ENCODE measurements at places on chromosomes 1 and 21.

DNA sequence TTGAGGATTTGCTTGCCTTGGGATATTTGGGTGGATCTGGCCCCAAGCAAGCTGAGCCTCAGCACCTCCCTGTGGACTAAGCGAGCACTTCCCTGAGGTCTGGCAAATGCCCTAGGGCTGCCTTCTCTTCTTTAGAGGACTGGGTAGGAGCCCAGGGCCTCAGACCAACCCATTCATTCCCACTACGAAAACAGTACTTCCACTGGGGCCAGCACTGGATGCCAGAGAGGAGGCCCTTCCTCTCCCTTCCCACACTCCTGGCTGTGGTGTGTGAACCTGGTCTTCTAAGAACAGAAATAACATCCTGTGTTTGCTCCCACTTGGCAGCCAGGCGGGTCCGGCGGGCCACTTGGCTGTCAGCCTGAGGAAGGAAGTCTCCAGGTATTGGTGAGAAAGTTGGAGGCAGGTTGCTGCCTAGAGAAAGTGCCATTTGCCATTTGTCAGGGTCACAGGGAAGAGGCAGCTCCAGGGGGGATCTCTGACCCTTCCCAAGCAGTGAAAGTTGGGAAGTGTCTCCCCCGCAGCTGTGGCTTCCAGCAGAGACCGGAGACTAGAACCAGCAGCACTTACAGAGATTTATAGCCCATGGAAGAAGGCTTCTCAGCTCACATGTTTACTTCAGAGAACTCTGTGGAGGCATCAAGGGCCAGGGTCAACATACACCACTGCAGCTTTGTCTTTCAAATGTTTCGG is 323.5 kb downstream of the SIPA1L2 start:
- no peak for DNase-seq

- no peak for DNase-seq
Observed at GRCh38 chr1:235225299-235225698, 64.2 kb upstream of the RBM34 start.

GRCh38 chr1:44635439-44635838 is 38.8 kb downstream of the TMEM53 start:
- DNase-seq, result no peak

- peak; percentile 22 for DNase-seq
Observed at GRCh38 chr1:110916669-110917306, 43.8 kb downstream of the CD53 start.

DNA sequence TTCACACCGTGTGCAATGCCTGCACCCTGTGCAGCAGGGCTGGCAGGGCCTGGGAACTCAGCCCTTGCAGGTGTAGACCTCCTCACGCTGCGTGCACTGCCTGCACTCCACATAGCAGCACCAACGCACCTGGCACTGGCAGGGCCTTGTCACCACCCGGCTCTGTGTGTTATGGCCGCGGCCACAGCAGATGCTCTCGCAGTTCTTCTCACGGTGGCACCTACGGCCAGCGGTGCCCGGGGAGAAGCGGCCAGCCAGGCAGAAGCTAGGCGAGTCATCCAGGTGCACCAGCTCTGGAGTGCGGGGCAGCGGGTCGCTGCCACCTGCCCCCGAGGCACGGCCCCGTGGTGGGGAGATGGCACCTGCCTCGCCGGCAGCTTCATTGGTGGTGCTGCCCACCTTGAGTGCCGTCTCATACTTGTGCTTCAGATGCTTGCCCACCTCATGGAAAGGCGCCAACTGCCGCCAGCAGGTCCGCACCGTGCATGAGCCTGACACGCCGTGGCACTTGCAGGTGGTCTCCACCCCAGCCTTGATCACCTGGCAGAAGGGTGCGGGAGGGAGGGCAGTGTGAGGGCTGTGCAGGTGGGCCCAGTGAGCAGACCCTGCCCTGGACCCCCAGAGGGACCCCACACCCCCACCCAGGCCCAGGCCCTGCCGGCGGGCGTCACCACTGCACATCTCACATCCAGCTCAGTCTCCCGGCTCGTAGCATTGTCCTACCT is 26.1 kb downstream of the WNT9A start:
- DNase-seq, result no peak

GRCh38 chr1:53365437-53366063 is 37.7 kb upstream of the LRP8 start:
- no peak for DNase-seq

DNA sequence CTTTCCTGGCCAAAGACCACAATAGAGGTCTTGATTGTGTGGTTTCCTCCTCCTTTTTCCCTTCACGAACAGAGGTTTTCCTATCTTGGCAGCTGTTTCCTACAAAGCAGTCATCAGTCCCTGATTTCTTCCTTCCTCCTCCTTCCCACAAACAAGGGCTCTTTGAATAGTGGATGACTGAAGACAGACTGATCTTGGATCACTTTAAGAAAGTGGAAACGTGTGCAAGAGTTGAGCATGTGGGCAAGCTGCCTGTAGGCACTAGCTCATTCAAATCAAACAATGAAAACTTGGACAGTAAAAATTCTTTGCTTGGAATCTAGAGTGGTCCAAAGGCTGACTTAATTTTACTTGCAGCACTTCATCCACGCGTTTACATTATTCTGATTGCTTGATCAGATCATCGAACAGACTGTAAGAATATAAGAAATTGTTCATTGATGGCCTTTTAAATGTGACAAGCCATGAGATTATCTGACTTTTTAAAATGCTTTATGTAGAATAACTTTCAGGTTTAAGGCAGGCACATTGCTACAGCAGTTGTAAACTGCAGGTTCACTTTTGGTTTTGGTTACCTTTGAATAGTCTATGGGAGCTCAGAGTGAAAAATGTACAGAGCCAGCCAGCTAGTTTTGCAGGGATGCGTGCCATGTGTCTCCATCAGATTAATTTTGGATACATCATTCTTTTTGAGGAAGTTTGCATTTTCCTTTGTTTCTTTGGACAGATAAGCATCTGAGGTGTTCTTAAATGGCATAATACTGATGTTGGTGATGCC is 34.4 kb downstream of the ADGRL2 start:
- DNase-seq, result no peak

DNA sequence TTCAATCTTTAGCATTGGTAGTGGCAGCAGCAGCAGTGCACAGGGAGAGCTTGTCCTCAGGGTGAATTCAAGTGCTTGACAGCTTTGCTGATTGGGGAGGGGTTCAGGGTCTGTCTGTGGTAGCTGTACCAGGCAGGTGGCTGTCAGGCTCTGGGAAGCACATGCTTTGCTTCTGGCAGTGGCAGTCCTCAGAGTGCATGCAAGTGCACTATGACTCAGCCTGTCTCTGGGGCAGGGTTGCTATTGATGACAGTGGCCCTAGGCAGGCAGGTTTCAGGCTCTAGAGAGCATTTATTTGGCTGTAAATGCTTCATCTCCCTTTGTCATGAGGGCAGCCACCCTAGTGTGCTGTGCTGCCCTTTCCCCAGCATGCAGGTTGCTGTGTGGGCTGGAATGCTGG is 251.9 kb upstream of the LRRC7 start:
- no peak for DNase-seq

GRCh38 chr21:16028142-16028541 is 298.4 kb downstream of the USP25 start:
- no peak for DNase-seq

DNA sequence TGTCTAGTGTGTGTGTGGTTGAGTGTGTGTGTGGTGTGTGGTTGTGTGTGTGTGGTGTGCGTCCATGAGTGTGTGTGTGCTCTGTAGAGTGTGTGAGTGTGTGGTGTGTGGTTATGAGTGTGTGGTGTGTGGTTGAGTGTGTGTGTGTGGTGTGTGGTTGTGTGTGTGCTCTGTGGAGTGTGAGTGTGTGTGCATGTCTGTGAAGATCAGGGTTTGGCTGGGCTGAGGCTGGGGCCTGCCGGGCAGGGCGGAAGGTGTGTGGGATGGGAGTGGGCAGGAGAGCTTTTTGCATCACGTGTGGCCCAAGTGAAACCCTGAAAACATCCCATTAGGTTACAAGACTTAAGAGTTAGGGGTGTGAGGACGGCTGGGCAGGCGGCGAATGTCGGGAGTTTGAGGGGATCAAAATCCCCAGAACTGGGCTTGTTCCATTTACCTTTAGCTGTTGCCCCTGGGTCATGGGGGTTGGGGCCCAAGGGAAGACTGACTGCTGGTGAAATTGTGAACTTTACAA is 2.9 kb upstream of the FCMR start:
- DNase-seq, result no peak

GRCh38 chr21:44089001-44089911 is 17.9 kb upstream of the PWP2 start:
- no peak for DNase-seq

DNA sequence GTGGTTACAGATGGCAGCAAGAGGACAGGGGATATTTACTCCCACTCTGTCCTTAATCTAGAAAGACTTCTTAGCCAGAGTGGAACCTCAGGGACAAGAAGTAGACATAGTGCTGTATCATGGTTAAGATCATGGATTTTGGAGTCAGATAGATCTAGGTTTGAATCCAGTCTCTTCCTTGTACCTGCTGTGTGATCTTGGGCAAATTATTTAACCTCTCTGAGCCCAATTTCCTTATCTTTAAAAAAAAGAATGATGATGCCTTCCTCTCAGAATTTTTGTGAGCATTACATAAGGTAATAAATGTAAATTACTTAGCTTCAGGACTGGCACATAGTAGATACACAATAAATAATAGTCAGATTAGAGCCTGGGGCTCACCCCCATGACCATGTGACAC is 78.4 kb downstream of the TAS1R2 start:
- no peak for DNase-seq

GRCh38 chr1:29963946-29964345 is 727.6 kb downstream of the PTPRU start:
- no peak for DNase-seq

GRCh38 chr1:212545941-212546635 is 62.5 kb upstream of the ATF3 start:
- DNase-seq, result no peak

- DNase-seq, result no peak
Observed at GRCh38 chr1:29425631-29426030, 189.3 kb downstream of the PTPRU start.

- DNase-seq, result no peak
Observed at GRCh38 chr1:61005614-61006580, 76.5 kb upstream of the NFIA start.

DNA sequence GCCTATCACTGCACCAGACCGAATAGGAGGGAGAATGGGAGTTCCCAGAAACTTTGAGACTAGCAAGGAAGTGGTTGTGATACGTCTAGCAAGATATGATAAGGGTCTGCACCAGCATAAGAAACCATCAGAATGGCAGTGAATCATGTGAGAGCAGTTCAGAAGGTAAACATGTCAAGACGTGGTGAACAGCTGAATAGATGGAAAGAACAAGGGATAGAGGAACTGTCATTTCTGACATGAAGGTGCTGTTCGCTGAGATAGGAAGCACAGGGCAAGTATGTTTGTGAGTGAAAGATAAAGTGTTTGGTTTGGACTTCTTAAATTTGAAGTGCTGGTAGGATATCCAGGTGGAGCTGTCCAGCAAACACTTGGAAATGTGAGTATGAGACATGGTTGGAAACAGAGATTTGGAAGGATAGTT is 1.1 kb upstream of the AGO1 start:
- DNase-seq, result no peak

- DNase-seq, result no peak
Observed at GRCh38 chr1:107990606-107991005, 25.6 kb upstream of the VAV3 start.

DNA sequence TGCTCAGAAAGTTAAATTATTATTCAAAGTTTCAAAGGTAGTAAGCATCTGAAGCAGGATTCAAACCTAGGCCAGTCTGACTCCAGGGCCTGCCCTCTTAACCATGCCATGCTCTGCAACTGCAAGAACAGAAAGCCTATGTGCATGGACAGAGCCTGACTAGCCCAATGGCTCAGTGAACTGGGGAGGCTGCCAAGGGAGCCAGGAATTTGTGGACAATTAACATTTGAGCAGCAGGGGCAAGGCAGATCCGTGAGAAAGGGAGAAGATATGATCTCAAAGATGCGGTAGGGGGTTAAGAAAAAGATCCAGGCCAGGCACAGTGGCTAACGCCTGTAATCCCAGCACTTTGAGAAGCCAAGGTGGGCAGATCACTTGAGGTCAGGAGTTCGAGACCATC is 6.5 kb upstream of the ATP1A4 start:
- no peak for DNase-seq

DNA sequence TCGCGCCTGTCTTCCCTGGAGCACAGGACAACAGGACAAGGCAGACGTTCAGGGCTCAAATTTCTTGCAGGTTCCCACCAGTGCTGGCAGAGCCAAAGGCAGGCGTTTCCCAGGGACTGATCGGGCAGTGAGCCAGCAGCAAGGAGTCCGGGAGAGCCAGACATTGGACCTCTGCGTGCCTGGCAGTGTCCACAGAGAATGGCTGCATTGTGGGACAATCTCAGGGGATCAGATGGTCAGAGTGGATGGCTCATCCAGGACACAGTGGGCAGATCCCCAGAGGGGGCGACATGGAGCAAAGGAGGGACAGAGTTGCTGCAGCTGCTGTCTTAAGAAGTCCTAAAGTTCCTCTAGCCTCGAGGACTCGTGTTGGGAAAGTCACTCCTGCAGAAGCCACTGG is 4.6 kb downstream of the TMEM63A start:
- DNase-seq, result no peak

- DNase-seq, result no peak
Observed at GRCh38 chr1:53350853-53351767, 23.2 kb upstream of the LRP8 start.

DNA sequence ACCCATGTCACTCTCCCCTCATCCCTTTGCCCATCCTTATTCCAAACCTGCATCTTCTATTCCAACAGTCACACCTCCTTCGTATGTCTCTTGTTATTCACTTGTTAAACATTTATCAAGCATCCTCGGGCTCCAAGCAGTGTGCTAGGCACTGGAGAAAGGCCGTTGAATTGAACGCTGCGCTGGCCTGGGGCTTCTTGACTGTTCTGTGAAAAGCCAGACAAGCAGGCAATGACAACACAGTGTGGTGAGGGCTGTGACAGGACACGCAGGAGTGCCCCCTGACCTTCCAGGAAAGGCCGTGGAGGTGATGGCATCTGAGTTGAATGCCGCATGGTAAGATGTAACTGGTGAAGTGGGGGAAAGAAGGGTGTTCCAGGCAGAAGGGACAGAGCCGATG is 19.2 kb downstream of the ETV3 start:
- no peak for DNase-seq

DNA sequence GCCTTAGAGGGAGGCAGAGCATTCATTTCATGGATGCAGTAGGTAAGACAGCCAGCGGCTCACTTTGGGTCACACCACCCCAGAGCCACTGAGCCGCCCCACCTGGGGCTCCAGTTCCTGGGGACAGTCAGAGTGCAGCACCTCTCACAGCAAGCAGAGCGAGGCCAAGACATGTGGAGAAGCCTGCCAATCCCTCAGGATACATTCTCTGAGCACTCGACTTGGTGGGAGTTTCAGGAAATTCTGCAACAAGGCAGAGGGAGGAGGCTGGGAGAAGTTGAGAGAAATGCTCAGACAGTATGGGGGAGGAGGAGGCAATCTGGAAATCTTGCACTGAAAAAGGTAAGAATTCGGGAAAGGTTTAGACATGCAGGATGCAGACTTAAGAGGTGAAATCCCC is 60.8 kb upstream of the WLS start:
- no peak for DNase-seq

DNA sequence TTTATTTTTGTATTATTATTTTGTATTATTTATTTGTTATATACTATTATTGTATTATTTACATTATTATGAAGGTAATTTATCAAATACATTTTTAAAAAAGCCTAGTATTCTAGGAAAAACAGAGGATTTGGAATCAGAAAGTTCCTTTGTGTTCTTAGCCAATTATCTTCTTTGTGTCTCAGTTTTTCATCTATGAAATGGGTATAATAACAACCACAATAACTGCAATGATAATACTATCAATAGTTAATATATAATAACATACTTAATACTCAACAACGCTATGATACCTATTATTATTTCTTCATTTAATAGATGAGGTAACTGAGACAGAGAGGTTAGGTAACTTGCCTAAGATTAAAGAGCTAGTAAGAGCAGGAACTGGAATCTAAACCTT is 80.4 kb upstream of the GNG4 start:
- DNase-seq, result no peak

- DNase-seq, result no peak
Observed at GRCh38 chr1:22234476-22235030, 91.7 kb upstream of the WNT4 start.

Data from HS-27A (cell line).